Panc1 (cell line): ENCODE measurements at places on chromosomes 2 and 18.

DNA sequence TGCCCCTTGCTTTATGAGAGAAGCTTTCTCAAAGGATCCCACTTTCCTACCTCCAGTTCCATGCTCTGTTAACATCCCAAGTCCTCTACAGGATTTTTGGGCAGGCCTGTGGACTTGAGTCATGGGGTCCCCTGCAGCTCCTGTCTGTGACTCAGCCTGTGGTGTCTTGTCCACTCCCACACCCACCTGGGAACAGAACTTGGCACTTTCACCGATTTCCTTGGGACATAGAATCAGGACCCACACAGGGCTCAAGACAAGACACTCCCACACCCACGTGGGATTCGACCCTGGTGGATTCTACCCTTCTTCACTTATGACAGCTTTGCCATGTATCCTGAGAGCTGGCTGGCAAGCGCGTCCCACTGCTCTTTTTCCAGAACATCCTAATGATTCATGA lies 30.7 kb upstream of the HDAC4 start:
- peaks cover 21% of the 10 kb centered on the region for H3K27me3 ChIP-seq
- H3K4me3 ChIP-seq, result no peak overlapping the region
- H3K27ac ChIP-seq, result no peak overlapping the region
- DNase-seq, result no peak

DNA sequence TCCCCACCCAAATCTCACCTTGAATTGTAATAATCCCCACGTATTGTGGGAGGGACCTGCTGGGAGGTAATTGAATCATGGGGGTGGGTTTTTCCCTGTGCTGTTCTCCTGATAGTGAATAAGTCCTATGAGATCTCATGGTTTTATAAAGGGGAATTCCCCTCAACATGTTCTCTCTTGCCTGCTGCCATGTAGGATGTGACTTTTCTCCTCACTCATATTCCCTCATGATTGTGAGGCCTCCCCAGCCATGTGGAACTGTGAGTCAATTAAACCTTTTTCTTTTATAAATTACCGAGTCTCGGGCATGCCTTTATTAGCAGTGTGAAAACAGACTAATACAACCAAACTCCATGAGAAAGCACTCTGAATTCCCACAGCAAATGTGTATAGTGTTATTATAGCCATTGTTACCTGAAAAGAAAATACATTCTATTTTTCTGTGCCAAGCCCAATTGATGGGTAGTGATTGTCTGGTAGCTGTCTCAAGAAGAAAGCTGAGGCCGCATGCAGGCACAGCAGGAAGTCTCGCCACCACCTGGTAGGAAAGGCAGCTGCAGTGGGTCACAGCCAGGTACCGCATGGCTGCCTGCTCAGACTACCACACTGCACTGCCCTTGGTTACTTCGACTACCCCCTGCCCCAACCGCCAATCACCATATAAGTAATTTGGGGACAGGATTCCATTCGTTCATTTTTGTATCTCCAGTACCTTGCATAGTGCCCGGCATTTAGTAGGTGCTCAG lies 10.3 kb upstream of the ZBTB7C start:
- no peaks in the 10 kb centered on the region for H3K4me1 ChIP-seq
- H3K36me3 ChIP-seq, result no peaks in the 10 kb centered on the region
- H3K27ac ChIP-seq, result no peak overlapping the region
- DNase-seq, result no peak
- H3K27me3 ChIP-seq, result peaks cover 2% of the 10 kb centered on the region

- no peaks in the 10 kb centered on the region for H3K27me3 ChIP-seq
- no peak for DNase-seq
- H3K4me3 ChIP-seq, result no peak overlapping the region
- no peaks in the 10 kb centered on the region for H3K36me3 ChIP-seq
- no peak overlapping the region for H3K27ac ChIP-seq
These were observed 69.4 kb downstream of the AGAP1 start for GRCh38 chr2:235563056-235563910.

- no peak overlapping the region for H3K27ac ChIP-seq
- H3K4me3 ChIP-seq, result no peak overlapping the region
- no peak for DNase-seq
- no peaks in the 10 kb centered on the region for H3K4me1 ChIP-seq
- H3K27me3 ChIP-seq, result no peaks in the 10 kb centered on the region
- no peaks in the 10 kb centered on the region for H3K36me3 ChIP-seq
These were observed 22.0 kb downstream of the PDCL3 start for GRCh38 chr2:100584816-100585215.

DNA sequence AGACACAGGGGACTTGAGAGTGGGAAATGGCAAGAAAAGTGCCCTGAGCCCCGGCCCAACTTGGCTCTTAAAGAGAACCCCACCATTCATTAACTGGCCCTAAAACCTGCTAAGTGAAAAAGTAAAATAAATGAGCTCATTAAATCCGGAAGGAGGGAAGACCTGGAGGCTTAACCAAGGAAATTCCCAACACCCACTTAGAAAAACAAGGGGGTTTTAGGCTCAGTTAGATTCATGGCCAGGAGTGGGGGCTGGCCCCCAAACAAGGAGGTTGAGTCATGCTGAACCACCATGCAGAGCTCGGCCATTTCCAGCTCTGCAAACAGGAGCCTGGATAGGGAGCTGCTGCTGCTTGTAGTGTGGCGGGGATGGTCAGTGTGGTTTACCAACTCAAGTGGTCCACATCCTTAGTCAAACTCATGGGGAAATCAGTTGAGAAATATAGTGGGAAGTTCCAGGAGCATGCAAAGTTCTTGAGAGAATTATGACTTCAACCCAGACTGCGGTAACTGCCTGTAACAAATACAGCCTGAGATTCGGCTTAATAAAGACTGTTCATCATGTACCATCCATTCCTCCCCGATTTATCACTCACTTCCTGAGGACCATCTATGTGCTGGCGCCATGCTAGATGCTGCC lies 39.7 kb upstream of the MRPL19 start:
- no peak overlapping the region for H3K4me3 ChIP-seq
- peaks cover 15% of the 10 kb centered on the region for H3K27me3 ChIP-seq

GRCh38 chr18:37612524-37613252 lies 47.1 kb upstream of the CELF4 start:
- DNase-seq, result no peak
- no peaks in the 10 kb centered on the region for H3K36me3 ChIP-seq
- H3K4me1 ChIP-seq, result no peaks in the 10 kb centered on the region
- H3K27me3 ChIP-seq, result no peaks in the 10 kb centered on the region; the same call in none of the 2 replicates

DNA sequence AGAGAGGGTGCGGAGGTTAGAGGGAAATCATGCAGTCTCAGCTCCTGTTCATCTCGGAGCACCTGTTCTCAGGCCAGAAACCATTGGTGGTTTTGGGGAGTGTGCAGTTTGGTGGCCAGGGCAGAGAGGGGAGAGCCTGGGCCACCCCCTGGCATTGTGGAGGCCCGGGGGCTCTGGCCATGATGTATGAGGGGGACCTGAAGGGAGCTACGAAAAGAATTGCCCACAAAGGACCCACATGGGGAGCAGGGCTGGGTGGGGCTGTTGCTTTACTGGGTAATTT lies 87.7 kb downstream of the DGKD start:
- DNase-seq, result no peak
- H3K4me1 ChIP-seq, result peaks cover 5% of the 10 kb centered on the region; the same call in 1 of the 2 replicates
- no peaks in the 10 kb centered on the region for H3K27me3 ChIP-seq
- H3K36me3 ChIP-seq, result peaks cover 12% of the 10 kb centered on the region; the same call in 1 of the 2 replicates
- H3K27ac ChIP-seq, result no peak overlapping the region

DNA sequence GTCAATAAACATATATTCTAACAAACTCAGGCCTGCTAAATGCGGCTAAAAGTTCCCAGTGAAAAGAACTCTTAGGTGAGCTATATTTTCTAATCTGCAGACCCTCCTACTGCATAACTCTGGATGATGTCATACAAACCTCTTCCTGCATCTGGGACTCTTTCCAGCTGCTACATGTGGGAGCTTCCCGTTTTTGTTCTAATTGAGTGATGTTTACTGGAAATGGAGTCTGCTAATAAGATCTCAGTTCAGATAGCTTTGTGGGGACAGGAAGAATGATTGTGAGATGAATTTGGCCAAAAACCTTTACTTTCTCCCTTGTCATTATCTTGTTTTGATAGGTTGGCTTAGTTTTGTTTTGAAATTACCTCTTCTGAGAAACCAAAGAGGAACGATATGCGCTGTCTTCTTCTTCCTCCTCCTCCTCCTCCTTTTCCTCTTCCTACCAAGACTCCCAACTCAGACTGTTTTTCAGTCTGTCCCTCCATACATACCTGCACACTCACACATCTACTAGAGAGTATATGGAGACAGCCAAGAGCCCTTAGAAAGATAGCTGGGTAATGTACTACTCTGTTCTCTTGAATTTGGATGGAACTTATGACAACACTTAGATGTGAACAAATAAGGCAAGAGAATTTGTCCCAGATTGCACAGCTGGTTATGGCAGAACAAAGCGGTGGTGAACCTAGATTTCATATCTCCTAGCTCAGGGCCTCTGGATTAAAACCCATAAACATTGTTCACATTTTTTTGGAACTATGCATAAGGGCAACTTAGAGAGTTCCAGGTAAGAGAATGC lies 39.8 kb upstream of the AAK1 start:
- peak overlapping the region; percentile 74 for H3K27ac ChIP-seq
- no peaks in the 10 kb centered on the region for H3K36me3 ChIP-seq
- peaks cover 16% of the 10 kb centered on the region for H3K4me1 ChIP-seq
- H3K4me3 ChIP-seq, result no peak overlapping the region
- no peak for DNase-seq

DNA sequence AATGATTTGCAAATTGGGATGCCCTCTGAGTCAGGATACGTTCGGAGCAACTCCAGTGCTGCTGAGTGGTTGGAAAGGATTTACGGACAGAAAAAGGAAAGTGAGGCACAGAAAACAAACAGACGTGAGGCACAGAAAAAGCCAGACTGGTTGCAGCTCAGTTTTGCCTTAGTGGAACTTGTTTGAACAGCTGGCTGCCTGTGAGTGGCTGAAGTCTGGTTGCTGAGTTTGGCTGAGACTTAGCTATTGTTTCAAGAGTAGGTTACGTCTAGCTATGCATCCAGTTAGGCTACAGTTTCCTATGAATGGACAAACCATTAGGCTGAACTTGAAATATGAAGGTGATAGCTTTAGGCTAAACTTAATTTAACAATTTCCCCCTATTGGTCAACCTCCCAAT lies 256.6 kb downstream of the VAPA start:
- no peaks in the 10 kb centered on the region for H3K36me3 ChIP-seq
- H3K4me3 ChIP-seq, result no peak overlapping the region
- H3K27me3 ChIP-seq, result no peaks in the 10 kb centered on the region; the same call in 1 of the 2 replicates
- no peaks in the 10 kb centered on the region for H3K4me1 ChIP-seq
- no peak for DNase-seq
- H3K27ac ChIP-seq, result no peak overlapping the region

DNA sequence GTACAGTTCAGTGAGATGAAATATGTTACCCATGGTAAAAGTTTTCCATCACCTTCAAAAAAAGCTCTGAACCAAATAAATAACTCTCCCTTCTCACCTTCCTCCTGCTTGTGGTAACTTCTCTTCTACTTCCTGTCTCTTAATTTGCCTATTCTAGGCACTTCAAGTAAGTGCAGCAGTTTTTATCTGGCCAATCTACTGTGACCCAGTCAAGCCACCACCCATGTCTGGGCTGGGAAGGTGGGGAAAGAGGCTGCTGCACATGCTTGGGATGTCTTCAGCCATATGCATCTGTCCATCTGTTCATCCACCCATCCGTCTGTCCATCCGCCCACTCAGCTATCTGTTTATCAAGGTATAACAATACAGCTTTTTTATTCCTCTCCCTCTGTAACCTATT lies 31.6 kb downstream of the ZNF532 start:
- H3K4me3 ChIP-seq, result no peak overlapping the region
- H3K27ac ChIP-seq, result peak overlapping the region; percentile 58; the same call in 1 of the 2 replicates
- H3K27me3 ChIP-seq, result no peaks in the 10 kb centered on the region
- peaks cover 9% of the 10 kb centered on the region for H3K4me1 ChIP-seq
- no peak for DNase-seq

DNA sequence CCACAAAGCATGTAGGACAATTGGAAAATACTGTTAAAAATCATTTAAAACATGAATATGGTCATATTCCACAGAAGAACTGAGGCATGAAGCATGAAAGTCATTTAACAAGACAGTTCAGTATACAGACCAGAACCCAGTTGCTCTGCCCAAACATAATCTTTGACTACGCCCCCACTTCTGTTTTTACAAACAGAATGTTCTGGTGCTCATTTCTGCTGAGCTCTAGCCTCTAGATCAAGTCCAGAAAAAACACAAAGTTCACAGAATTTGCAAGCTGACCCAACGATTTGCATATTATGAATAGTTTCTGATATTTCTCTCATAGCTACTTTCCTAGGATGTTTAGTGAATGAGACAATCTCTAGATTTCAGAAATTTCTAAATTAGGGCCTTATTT lies 424.9 kb downstream of the PID1 start:
- no peaks in the 10 kb centered on the region for H3K36me3 ChIP-seq
- DNase-seq, result no peak

GRCh38 chr18:13572721-13573120 lies 153.6 kb downstream of the FAM210A start:
- H3K36me3 ChIP-seq, result no peaks in the 10 kb centered on the region
- peaks cover under 1% of the 10 kb centered on the region; the same call in 1 of the 2 replicates for H3K27me3 ChIP-seq
- DNase-seq, result no peak
- no peaks in the 10 kb centered on the region for H3K4me1 ChIP-seq
- no peak overlapping the region for H3K4me3 ChIP-seq

DNA sequence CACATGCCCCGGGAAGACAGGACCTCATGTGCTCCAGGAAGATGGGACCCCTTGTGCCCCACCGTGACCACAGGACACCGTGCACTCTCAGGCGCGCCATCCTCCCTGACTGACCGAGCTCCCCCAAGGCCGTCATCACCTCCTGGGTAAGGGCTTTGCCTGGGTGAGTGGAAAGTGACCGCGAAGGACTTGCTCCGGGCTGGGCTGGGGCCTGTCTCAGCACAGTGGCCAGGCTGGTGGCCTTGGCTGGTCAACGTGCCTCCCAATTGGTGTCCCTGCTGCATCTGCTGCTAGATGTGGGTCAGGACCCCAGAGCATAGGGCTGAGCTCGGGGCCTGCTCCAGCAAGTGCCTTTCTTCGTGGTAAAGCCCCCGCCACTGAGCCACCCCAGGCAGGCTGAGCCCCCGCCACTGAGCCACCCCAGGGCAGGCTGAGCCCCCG lies 69.7 kb upstream of the CTDP1 start:
- H3K27me3 ChIP-seq, result no peaks in the 10 kb centered on the region
- no peaks in the 10 kb centered on the region for H3K4me1 ChIP-seq
- no peak for DNase-seq
- no peak overlapping the region for H3K27ac ChIP-seq
- H3K36me3 ChIP-seq, result no peaks in the 10 kb centered on the region

DNA sequence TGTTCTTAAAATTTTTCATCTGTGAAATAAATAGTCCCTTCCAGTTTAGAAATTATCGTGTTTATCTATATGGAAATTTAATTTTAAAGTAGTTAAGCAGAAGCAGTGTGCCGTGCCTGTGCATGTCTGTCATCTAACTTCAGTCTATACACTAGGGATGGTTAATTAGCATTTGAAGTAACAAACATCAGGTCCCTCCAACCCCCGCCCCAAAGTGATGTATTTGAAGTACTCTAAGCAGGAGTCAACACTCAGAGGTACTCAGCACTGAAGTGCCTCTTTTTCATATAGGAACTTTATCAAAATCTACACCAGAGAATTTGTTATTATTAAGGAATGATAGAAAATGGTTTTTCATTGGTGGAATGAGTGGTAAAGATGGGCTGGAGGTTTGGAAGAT lies 33.0 kb downstream of the LANCL1 start:
- no peak overlapping the region for H3K4me3 ChIP-seq
- no peak for DNase-seq
- H3K27me3 ChIP-seq, result no peaks in the 10 kb centered on the region

GRCh38 chr2:164015328-164016123 lies 279.7 kb upstream of the FIGN start:
- DNase-seq, result no peak
- no peak overlapping the region for H3K4me3 ChIP-seq
- H3K36me3 ChIP-seq, result no peaks in the 10 kb centered on the region
- peaks cover 3% of the 10 kb centered on the region; the same call in 1 of the 2 replicates for H3K4me1 ChIP-seq
